ENCODE measurements at places on chromosomes 1 and 21. TPM values are rescaled to one million over a fixed set of nuclear protein-coding genes. Genes with fewer than 3 reads are reported as not detected.

Gene GPA33
- 1.5 TPM for total RNA-seq

- no peak for DNase-seq
- no peak overlapping the region for H3K27ac ChIP-seq
- H3K4me1 ChIP-seq: peaks cover 11% of the 10 kb centered on the region
- peaks cover 1% of the 10 kb centered on the region for H3K36me3 ChIP-seq
- no peaks in the 10 kb centered on the region for H3K27me3 ChIP-seq
- no peak overlapping the region for H3K4me3 ChIP-seq
These were observed 19.7 kb downstream of the ARHGEF11 start for GRCh38 chr1:157025856-157026255.

- no peak for DNase-seq
- H3K27ac ChIP-seq: no peak overlapping the region
- no peaks in the 10 kb centered on the region for H3K36me3 ChIP-seq
- no peaks in the 10 kb centered on the region for H3K4me1 ChIP-seq
These were observed 47.3 kb downstream of the CLIC6 start for GRCh38 chr21:34715985-34716596.

Gene CDC42BPA
- 97.4 TPM for total RNA-seq

Gene PRELP
- 18.9 TPM for total RNA-seq

- H3K27ac ChIP-seq: no peak overlapping the region
- H3K27me3 ChIP-seq: peaks cover 37% of the 10 kb centered on the region
- DNase-seq: no peak
- H3K36me3 ChIP-seq: no peaks in the 10 kb centered on the region
- no peaks in the 10 kb centered on the region for H3K4me1 ChIP-seq
These were observed 2.1 kb downstream of the AK4 start for GRCh38 chr1:65150108-65150463.

DNA sequence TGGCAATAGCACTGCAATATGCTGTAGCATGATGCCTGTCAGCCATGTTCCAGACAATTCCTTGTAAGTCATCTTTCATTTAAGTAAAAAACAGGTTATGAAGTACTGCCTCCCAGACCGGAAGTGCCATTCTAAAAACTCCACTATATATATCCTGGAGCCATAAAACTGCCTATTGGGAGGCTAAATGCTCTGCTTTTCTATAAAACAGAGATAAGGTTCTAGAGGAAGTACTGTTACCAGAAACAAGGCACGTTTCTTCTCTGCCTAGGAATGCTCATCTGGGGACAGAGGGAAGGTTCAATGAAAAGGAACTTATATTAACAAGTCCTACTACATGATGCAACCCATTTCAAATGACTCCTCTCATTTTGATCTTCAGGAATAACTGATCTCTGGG is 66.8 kb downstream of the GPR137B start:
- no peak for DNase-seq
- no peaks in the 10 kb centered on the region for H3K27me3 ChIP-seq
- no peak overlapping the region for H3K27ac ChIP-seq
- H3K4me3 ChIP-seq: no peak overlapping the region
- peaks cover 2% of the 10 kb centered on the region for H3K36me3 ChIP-seq

DNA sequence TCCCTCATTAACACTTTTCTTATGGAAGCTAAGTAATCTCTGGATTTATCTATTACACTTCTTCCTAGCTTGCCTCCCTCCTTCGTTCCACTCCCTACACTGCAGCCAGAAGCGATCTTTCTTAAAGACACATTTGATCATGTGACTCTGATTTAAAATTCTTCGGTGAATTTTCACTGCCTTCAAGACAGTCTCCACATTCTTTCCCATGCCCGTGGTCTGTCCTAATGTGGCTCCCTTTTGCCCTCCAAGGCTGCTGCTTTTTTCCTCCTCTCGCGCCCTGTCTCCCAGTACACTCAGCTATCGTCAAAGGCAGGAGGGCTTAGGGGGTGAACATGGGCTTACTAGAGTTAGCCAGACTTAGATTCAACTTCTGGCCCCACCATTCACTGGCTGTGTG is 64.4 kb downstream of the SDCCAG8 start:
- peaks cover 13% of the 10 kb centered on the region for H3K36me3 ChIP-seq
- H3K4me3 ChIP-seq: no peak overlapping the region
- no peaks in the 10 kb centered on the region for H3K4me1 ChIP-seq
- no peak for DNase-seq
- no peaks in the 10 kb centered on the region for H3K27me3 ChIP-seq

GRCh38 chr1:221025956-221026355 is 146.7 kb downstream of the HLX start:
- DNase-seq: no peak
- H3K27ac ChIP-seq: no peak overlapping the region
- H3K4me1 ChIP-seq: no peaks in the 10 kb centered on the region
- peaks cover 3% of the 10 kb centered on the region for H3K27me3 ChIP-seq

Gene PPM1J
- total RNA-seq: 0.64 TPM

Gene ANKRD65
- total RNA-seq: 30.2 TPM

Gene CDC20
- 4.8 TPM for total RNA-seq

All from lung (tissue), 17 donors.